ENCODE measurements at places on chromosomes 3 and 15. TPM values are rescaled to one million over a fixed set of nuclear protein-coding genes. Genes with fewer than 3 reads are reported as not detected.

KCNMB3 gene
- total RNA-seq: 1.4 TPM

CLRN1 gene
- total RNA-seq: not detected

SLC6A1 gene
- not detected for total RNA-seq

ANKRD34C gene
- total RNA-seq: not detected

CORO2B gene
- total RNA-seq: 1.4 TPM

ARL6IP5 gene
- 89.8 TPM for total RNA-seq

TNFSF10 gene
- 1.7 TPM for total RNA-seq

SUCNR1 gene
- total RNA-seq: not detected

SLC7A14 gene
- total RNA-seq: not detected

PRSS50 gene
- total RNA-seq: not detected

RAD51 gene
- total RNA-seq: 9.4 TPM

CCDC39 gene
- not detected for total RNA-seq

ADGRG7 gene
- total RNA-seq: not detected

FBXW12 gene
- total RNA-seq: not detected

GOLGA8M gene
- total RNA-seq: not detected

RAB8B gene
- total RNA-seq: 57.5 TPM

GRIP2 gene
- total RNA-seq: not detected

CHRM5 gene
- not detected for total RNA-seq

KBTBD13 gene
- not detected for total RNA-seq

PLD1 gene
- total RNA-seq: 59.6 TPM

BFSP2 gene
- 0.69 TPM for total RNA-seq

LSAMP gene
- 18.5 TPM for total RNA-seq

IGSF10 gene
- total RNA-seq: 1.5 TPM

AGBL1 gene
- total RNA-seq: 0.73 TPM

SKOR1 gene
- total RNA-seq: 0.36 TPM

ACKR4 gene
- 1.3 TPM for total RNA-seq

ZDHHC3 gene
- 53.2 TPM for total RNA-seq

LEKR1 gene
- 0.77 TPM for total RNA-seq

SH2D7 gene
- not detected for total RNA-seq

KCNMB2 gene
- not detected for total RNA-seq

PTH1R gene
- total RNA-seq: 0.31 TPM

LRRC2 gene
- total RNA-seq: 2.0 TPM

ISLR gene
- not detected for total RNA-seq

OCA2 gene
- 379 TPM for total RNA-seq

CCR9 gene
- not detected for total RNA-seq

GHRL gene
- not detected for total RNA-seq

GHSR gene
- total RNA-seq: not detected

A4GNT gene
- not detected for total RNA-seq

PPP1R14D gene
- not detected for total RNA-seq

LPCAT4 gene
- 11.0 TPM for total RNA-seq

VWA5B2 gene
- total RNA-seq: not detected

TMEM87A gene
- total RNA-seq: 121 TPM

COPB2 gene
- total RNA-seq: 138 TPM
